ENCODE measurements at places on chromosomes 5 and 9. TPM values are rescaled to one million over a fixed set of nuclear protein-coding genes. Genes with fewer than 3 reads are reported as not detected.

DNA sequence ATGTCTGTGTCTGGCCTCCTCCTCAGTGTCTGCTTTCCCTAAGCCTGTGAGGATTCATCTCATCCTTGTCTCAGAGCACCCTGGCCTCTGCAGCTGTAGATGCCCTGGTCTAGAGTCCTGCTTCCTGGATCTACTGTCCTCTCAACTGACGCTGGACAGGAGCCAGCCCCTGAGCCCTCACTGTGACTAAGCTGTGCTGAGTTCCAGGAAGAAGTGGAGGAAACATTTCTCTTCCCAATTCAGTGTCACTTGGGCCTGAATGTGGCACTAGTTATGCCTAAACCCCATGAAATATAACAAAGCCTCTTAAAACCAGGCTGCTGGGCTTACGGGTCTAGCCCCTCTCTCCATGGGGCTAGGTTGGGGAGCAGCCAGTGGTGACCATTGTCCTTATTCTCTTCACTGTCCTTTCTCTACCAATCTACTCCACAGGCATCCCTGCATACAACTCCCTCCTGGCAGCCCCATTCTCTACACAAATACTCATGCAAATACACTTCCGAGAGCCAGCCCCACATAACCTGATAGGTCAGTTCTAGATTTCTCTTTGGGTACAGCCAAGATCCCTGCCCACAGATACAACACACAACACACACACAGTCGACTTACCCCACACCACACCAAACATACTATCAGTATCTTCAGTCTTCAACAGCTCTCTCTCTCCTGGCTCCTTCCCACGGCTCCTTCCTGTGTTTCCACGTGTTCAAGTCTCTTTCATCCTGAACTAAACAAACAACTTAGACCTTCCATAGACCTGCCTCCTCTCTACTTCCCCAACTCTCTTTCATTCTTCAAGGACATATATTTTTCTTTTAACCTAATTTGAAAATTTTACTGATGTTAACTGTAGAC, 220.8 kb downstream of the SNX18 start:
- no peak for DNase-seq
- H3K4me1 ChIP-seq: peaks cover 18% of the 10 kb centered on the region
- H3K36me3 ChIP-seq: peaks cover 6% of the 10 kb centered on the region
- no peak overlapping the region for H3K4me3 ChIP-seq

- no peak overlapping the region for H3K4me3 ChIP-seq
- no peak for DNase-seq
- no peak overlapping the region for H3K27ac ChIP-seq
- H3K36me3 ChIP-seq: peaks cover under 1% of the 10 kb centered on the region
Observed at GRCh38 chr5:102599289-102599688, 100.5 kb upstream of the SLCO6A1 start.

DNA sequence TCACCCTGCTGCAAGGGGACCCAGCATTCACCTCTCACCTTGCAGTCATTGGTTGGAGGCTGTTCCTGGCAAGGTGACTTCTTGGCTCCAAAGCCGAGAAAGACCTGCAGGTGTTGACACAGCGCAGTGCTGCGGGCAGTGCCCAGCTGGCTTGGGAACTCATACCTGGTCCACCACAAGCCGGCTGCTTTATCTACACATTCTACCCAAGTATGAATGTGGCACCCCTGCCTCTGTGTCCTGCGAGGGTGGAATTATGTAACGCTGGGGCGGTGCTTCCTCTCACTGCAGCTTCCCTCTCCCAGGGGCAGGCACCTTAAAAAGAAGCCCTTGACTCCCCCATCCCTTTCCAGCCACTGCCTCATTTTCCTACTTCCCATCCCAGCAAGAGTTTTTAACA, 2.5 kb upstream of the ZMYND19 start:
- no peaks in the 10 kb centered on the region for H3K36me3 ChIP-seq
- H3K4me1 ChIP-seq: peaks cover 3% of the 10 kb centered on the region
- no peak for DNase-seq
- H3K4me3 ChIP-seq: peak overlapping the region; percentile 14

DNA sequence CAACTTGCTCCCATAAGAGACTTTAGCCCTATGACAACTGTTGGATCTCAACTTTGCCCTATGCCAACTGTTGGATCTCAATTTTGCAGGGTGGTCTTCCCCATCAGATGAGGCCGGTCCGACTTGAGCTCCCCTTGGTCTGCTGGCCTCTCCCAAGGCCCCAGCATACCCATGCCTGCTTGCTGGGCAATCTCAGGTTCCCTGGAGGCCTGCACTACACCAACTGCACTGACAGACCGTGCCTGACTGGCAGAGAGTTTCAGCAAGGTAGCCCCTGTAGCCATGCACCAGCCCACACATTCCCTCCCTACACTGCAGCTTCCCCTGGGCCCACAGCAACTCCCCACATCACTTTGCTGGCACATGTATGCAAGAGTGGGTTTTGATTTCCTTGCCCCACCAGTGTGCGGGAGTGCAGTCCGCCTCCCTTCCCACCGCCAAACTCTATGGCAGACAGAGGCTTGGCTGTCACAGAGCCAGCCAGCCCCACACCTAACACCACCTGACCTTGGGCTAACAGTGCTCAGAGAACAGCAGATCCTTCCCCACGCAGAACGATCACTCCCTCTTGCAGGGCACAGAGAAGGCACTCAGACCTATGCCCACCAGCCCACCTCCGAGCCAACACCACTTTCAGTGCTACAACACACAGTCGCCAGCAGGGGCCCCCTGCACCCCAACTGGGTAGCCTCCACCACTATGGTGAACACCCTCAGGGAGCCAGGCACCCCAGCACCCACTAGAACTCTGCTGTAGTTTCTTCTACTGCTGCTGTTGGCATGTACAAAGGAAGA, 279.9 kb upstream of the COX7C start:
- no peak for DNase-seq
- no peak overlapping the region for H3K4me3 ChIP-seq
- no peaks in the 10 kb centered on the region for H3K36me3 ChIP-seq
- H3K4me1 ChIP-seq: no peaks in the 10 kb centered on the region
- no peak overlapping the region for H3K27ac ChIP-seq

DNA sequence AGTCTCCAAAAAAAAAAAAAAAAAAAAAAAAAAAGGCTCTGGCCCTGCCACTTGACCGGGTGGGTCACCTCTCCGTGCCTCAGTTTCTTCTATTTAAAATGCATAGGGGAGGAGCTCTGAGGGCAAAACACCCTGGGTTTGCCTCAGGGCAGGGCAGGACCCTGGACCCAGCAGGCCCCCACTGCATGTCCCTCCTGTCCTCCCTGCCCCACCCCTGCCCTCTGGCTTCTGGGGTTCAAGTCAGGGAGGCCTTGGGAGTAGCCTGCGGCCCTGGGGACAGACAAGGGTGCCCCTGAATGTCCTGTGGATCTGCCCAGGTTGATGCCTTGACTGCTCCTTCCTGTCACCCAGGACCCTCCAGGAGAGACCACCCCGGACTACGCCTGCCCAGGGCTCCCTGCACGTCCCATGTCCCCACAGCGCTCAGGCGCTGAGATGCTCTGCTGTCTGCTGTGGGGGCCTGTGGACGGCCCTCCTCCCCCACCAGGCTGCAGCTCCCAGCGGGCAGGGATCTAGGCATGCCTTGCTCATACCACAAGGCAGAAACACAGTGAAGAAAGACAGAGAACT, 35.4 kb downstream of the ADAMTS2 start:
- DNase-seq: peak; percentile 9
- no peak overlapping the region for H3K4me3 ChIP-seq
- H3K4me1 ChIP-seq: peaks cover 2% of the 10 kb centered on the region
- H3K27me3 ChIP-seq: peaks cover 12% of the 10 kb centered on the region
- H3K36me3 ChIP-seq: peaks cover 20% of the 10 kb centered on the region

DNA sequence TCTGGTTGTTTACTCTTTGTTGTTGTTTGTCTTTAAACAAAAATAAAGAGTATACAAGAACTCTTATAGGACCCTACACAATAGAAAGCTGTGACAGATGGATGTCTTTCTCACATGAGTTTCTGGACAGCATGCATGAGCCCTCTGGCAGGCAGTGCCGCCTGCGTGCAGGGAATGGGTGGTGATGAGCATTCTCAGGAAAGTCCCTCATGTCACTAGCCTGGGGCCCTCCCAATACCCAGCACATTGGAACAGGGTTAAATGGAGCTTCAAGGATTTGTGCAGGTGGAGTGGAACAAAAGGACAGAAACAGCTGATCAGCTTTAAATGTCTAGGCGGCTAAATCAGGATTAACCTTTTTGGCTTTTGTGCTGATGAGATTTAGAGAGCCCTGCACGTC, 181.0 kb upstream of the CD180 start:
- peaks cover 2% of the 10 kb centered on the region for H3K27me3 ChIP-seq
- peaks cover 26% of the 10 kb centered on the region for H3K4me1 ChIP-seq
- no peaks in the 10 kb centered on the region for H3K36me3 ChIP-seq
- H3K27ac ChIP-seq: peak overlapping the region; percentile 67
- DNase-seq: peak; percentile 36

DNA sequence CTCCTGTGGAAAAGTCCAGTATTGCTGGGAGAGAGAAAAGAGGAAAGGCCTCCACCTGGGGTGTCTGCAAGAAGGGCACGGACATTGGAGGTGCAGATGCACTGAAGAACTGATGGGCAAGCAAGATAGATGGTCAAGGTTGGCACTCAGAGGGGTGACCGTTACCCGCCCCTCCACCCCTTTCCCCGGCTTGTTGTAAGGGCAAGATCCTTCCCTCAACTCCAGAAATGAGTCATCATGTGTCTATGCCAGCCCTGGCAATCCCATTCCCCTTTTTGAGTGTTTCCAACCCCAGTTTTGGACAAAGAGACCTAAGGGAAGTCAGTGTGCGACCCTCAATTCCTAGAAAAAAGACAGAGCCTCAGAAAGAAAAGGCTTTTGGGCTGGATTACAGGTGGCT, 34.9 kb upstream of the ATP6V1G1 start:
- H3K36me3 ChIP-seq: no peaks in the 10 kb centered on the region
- peaks cover 2% of the 10 kb centered on the region for H3K27me3 ChIP-seq

Gene LCN15
- 1.9 TPM for total RNA-seq

Gene CATSPER3
- total RNA-seq: 0.54 TPM

Gene SLC6A3
- 22.4 TPM for total RNA-seq

- no peak for DNase-seq
- no peaks in the 10 kb centered on the region for H3K36me3 ChIP-seq
- H3K27ac ChIP-seq: peak overlapping the region; percentile 17
- peak overlapping the region; percentile 67 for H3K4me3 ChIP-seq
- peaks cover 10% of the 10 kb centered on the region for H3K27me3 ChIP-seq
- peaks cover 29% of the 10 kb centered on the region for H3K4me1 ChIP-seq
Observed at GRCh38 chr5:138240650-138241385, 27.7 kb upstream of the CDC23 start.

DNA sequence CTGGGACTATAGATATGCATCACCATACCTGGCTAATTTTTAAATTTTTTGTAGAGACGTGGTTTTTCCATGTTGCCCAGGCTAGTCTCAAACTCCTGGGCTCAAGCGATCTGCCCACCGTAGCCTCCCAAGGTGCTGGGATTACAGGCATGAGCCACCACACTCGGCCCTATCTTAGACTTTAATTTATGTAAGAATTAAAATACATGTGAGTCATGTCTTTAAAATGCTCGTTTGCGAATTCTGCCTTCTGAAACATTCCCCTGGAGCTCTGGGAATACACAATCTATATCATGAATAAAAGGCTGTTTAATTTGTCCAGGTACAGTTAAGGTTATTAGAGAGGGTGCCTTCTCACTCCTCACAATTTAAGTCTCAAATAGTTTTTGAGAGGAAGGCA, 32.8 kb downstream of the RHOBTB3 start:
- H3K4me1 ChIP-seq: peaks cover 12% of the 10 kb centered on the region
- no peak for DNase-seq
- no peaks in the 10 kb centered on the region for H3K27me3 ChIP-seq
- no peak overlapping the region for H3K27ac ChIP-seq
- H3K36me3 ChIP-seq: no peaks in the 10 kb centered on the region
- H3K4me3 ChIP-seq: no peak overlapping the region

DNA sequence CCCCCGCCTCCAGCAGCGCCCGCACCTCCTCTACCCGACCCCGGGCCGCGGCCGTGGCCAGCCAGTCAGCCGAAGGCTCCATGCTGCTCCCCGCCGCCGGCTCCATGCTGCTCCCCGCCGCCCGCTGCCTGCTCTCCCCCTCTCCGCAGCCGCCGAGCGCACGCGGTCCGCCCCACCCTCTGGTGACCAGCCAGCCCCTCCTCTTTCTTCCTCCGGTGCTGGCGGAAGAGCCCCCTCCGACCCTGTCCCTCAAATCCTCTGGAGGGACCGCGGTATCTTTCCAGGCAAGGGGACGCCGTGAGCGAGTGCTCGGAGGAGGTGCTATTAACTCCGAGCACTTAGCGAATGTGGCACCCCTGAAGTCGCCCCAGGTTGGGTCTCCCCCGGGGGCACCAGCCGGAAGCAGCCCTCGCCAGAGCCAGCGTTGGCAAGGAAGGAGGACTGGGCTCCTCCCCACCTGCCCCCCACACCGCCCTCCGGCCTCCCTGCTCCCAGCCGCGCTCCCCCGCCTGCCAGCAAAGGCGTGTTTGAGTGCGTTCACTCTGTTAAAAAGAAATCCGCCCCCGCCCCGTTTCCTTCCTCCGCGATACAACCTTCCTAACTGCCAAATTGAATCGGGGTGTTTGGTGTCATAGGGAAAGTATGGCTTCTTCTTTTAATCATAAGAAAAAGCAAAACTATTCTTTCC, 19.3 kb downstream of the CDKN2A start:
- H3K4me3 ChIP-seq: peak overlapping the region; percentile 85
- H3K27me3 ChIP-seq: peaks cover 49% of the 10 kb centered on the region
- no peak overlapping the region for H3K27ac ChIP-seq
- DNase-seq: peak; percentile 71

Gene AK1
- total RNA-seq: 121 TPM
